ENCODE measurements at places on chromosomes 4 and X.

DNA sequence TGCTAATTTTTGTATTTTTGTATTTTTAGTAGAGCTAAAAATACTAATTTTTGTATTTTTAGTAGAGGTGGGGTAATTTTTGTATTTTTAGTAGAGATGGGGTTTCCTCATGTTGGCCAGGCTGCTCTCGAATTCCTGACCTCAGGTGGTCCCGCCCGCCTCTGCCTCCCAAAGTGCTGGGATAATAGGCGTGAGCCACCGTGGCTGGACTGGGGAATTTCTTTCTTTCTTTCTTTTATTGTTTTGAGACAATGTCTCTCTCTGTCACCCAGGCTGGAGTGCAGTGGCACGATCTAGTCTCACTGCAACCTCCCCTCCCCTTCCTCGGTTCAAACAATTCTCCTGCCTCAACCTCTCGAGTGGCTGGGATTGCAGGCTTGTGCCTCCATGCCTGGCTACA, 83.0 kb downstream of the FAM193A start:
- DNase-seq, result no peak

GRCh38 chr4:168917138-168917779, 92.8 kb downstream of the CBR4 start:
- no peak for DNase-seq

- DNase-seq, result no peak
Observed at GRCh38 chr4:70925899-70926635, 23.9 kb downstream of the MOB1B start.

GRCh38 chrX:154855256-154855655, 20.8 kb upstream of the SMIM9 start:
- DNase-seq, result no peak

DNA sequence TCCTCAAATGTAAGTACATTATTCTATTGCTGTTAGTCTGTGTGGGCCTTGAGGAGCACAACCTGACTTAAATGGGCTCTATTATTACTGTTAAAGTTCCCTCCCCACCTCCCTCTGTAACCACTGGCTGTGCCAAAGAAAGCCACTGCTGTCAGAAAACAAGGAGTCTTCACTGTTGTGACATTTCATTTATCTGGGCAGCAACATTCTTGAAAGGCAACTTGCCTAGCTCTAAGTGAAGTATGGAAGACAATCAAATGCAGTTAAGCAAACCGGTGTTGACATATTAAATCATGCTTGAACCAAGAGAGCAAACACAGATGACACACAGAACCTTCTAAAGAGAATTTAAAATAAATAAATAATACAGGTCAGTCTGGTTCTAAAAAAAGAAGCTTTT, 81.0 kb downstream of the EPHA5 start:
- DNase-seq, result no peak

DNA sequence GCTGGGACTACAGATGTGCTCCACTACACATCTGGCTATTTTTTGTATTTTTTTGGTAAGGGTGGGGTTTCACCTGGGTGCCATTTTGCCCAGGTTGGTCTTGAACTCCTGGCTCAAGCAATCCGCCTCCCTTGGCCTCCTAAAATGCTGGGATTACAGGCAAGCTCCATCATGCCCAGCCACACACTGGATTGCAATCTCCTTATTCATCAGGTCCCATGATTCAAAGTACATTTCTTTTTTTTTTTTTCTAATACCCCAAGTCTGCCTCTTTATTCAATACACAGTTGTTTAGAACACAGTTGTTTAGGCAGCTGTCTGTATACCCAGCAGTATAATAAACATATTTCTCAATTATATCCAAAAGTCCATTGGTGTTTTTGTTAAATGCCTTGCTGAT, 130.3 kb upstream of the ARSJ start:
- DNase-seq, result no peak

Data from stimulated activated CD8-positive, alpha-beta memory T cell treated with anti-CD3 and anti-CD28 coated beads, Interleukin-4, amount 100 ng/mL, for 24 hours (primary cell).